ENCODE measurements at places on chromosomes 13 and 19. TPM values are rescaled to one million over a fixed set of nuclear protein-coding genes. Genes with fewer than 3 reads are reported as not detected.

FUT1 gene
- 0.48 TPM for total RNA-seq

RNF113B gene
- total RNA-seq = not detected

RFPL4AL1 gene
- not detected for total RNA-seq

KLK5 gene
- not detected for total RNA-seq

DNA sequence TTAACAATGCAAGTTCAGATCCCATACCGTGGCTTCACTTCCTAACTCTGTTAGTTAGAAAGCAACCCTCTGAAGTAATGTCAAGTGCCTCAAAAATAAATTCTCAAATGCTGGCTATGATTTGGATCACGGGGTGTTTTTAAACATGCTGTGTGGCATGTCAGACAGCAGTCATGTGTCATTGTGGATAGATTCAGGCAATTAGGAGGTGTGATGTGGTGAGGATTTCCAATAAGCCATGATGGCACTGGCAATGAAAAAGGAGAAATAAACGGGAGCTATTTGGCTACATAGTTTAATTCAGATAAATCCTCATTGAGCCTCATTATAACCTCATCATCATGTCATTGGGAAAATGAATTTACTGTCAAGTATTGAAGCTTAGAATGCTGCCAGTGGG, 130.3 kb downstream of the ATP8A2 start:
- no peak for DNase-seq

GRCh38 chr13:51959773-51960172, 51.5 kb downstream of the ATP7B start:
- DNase-seq = no peak

- no peak for DNase-seq
Measured at GRCh38 chr19:1052349-1052975, 12.6 kb downstream of the ABCA7 start.

GRCh38 chr19:8484331-8484894, 18.0 kb downstream of the PRAM1 start:
- DNase-seq = no peak

- DNase-seq = no peak
Measured at GRCh38 chr19:23799321-23799720, 40.6 kb upstream of the ZNF681 start.

GRCh38 chr13:107964395-107964794, 250.9 kb downstream of the LIG4 start:
- no peak for DNase-seq

DNA sequence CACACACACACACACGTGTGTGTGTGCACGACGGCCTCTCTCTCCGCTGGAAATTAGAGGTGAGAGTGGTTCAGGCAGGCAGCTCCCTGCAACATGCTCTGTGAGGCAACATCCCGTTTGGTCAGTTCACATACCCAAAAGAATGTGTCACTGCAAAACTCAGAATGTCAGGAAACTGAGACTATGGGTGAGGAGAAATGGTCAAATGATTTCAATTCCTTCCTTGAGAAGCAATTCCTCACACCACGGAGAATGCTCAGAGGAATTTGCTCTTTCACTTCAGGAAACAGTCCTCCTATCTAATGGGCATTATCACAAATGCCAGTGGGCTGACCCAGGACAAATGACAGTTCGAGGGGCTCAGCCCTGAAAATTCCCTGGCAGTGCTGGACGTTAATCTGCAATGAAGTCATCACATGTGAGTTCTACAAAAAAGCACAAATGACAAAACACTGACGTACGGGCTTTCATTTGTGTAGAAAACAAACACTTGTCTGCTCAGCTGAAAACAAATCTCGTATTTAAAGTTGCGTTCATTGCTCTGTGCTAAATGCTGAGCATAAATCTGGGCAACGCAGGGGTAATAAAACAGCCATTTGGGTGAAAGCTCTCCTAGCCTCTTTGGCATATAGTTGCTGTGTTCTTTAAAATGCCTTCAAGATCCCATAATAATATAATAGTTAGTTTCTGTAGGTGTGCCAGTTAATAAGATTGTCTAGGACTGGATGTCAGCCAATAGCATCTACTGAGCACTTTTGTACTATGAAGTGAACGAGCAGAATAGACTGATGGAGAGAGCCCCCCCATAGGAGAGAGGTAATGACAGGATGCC, 18.6 kb upstream of the LATS2 start:
- no peak for DNase-seq

- no peak for DNase-seq
Measured at GRCh38 chr13:20363603-20364002, 131.5 kb upstream of the GJB6 start.

DNA sequence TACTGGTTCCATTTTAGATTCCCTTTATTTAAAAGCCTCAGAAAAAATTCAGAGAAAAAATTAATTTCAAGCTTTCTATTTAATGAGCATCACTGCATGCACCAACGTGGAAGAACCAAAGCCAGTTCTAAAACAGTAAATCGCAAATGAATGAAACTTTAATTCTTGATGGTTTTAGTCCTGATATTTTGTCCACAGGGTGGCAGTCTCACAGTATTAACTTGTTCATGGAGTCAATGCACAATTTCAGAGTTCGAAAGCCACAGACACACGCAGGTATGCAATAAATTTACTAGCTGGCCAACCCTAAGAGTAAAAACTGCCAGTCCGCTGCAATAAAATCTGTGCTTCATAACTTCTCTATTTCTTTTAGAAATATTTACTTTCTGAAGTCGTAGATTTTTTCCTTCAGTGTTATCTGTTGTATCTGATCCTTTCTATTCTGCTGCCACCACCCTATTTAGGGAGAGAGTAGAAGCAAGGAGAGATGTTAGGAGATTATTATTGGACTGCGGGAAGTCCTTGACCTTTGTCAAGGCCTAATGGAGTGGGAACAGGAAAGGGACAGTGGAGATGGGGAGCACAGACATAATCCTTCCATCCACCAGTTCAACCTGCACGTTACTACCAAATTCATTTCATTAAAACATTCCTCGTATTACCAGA, 7.0 kb upstream of the WBP4 start:
- DNase-seq = no peak
